ENCODE measurements at places on chromosomes 7 and 10. TPM values are rescaled to one million over a fixed set of nuclear protein-coding genes. Genes with fewer than 3 reads are reported as not detected.
A peak's percentile ranks its signal among the peaks of the same experiment; 100 is the strongest.

DNA sequence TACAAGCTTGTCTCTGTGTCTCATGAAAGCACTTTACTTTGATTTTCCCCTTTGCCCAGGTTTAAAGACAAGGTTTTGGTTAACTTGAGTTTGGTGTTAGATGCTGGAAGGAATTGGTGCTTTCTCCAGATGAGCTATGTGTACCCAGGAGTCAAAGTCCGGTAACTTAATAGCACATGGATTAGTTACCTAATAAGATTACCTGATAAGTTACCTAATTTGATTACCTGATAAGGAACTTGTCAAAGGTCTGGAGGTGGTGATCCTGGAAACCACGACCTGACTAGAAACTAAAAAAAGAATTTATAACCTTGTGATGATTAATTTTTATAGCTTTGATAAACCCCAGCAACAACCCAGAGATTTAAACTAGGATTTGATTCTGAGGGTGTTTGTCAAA, 269.9 kb upstream of the CACNA2D1 start:
- DNase-seq: no peak

GRCh38 chr7:20407585-20408466, 77.1 kb downstream of the ITGB8 start:
- no peak for DNase-seq

- no peak for DNase-seq
These were observed 26.8 kb upstream of the FOXK1 start for GRCh38 chr7:4655311-4655710.

DNA sequence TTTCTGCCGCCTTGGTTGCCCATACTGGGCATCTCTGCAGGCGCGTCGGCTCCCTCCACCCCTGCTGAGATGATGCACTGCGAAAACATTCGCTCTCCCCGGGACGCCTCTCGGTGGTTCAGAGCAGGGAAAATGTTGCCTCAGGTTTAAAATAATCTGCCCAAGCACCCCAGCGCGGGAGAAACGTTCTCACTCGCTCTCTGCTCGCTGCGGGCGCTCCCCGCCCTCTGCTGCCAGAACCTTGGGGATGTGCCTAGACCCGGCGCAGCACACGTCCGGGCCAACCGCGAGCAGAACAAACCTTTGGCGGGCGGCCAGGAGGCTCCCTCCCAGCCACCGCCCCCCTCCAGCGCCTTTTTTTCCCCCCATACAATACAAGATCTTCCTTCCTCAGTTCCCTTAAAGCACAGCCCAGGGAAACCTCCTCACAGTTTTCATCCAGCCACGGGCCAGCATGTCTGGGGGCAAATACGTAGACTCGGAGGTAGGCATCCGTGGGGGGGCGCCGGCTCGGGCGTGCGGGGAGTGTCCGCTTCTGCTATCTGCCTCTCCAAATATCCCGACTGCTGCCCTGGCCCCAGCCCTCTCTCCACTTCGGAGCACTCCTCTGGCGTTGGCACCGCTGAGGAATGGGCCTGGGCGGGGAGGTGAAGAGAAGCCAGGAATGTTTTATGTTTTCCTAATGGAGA, at the start of gene CAV1:
Gene CAV1 (plus strand): TSS at position 428 of the 689 bp plus-strand sequence. CDS start 27 bp downstream, at position 455.
- DNase-seq: peak; percentile 87

- no peak for DNase-seq
These were observed 61.7 kb upstream of the PPIF start for GRCh38 chr10:79285315-79286197.

- DNase-seq: no peak
These were observed 52.3 kb upstream of the ARMC3 start for GRCh38 chr10:22875581-22875980.

GRCh38 chr10:2917926-2918325, 149.4 kb upstream of the PFKP start:
- DNase-seq: no peak

DNA sequence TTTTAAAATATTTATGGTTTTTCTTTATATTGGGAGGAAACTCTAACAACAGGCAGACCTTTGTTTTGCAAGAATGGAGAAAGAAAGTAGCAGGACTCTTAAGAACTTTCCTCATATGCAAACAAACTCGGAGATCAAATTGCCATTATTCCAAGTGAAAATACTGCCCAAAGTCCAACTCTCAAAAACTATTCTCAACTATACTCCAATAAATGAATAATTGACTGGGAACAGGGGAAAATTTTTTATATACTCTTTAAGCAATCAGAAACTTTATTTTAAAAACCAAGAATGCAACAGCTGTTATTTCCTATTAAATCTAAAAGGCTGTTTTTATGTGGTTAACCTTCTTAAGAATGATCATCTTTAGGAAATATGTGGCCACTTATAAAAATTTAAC, 101.9 kb downstream of the COL28A1 start:
- DNase-seq: no peak

GRCh38 chr10:18880530-18880929, 168.1 kb upstream of the MALRD1 start:
- DNase-seq: no peak

DNA sequence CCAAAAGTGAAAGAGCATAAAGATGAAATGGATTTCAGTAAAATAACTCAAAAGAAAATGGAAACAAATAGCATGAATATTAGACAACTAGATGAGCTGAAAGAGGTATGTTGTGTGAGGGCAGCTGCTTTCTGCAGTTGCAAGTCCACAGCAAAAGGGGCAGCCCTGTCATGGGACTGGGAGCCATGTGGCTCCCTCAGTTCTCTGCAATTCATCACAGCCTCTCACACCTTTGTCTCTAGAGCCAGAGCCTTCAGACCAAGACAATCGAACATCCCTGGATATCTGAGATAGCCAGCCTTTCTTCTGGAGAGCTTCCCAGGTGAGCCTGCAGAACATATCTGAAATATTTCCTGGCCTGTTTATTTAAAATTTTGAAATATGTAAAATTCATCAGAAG, 538.7 kb downstream of the REEP3 start:
- DNase-seq: no peak

GRCh38 chr10:6958711-6959110, 378.6 kb upstream of the PRKCQ start:
- DNase-seq: no peak

GRCh38 chr10:52318136-52318701, 4.1 kb downstream of the DKK1 start:
- DNase-seq: no peak

DNA sequence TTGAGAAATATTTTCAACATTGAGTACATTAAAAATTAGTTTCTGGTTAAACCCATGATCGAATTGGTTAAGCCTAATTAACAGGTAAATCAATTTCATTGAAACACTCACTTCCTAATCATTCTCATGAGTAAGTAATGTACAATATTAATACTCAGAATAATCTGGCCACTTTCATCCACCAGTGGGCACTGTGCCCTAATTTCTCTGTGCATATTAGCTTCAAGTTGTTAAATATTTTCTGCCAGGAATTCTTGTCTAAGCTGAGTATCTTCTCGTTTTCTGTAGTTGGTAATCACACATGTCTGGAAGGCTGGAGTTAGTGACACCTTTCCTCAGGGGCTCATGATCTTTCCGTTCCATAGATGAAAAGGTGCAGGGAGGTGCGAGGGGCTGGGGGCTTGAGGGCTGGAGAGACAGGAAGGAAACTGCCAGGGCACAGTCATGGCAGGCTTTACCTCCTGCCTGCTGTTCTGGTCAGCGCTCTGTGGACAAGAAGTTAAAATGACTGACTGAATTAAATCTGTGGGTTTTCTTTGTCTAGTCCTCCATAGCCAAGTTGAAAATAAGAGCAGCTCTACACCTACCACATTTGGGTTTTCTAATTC, 71.9 kb downstream of the WIPF3 start:
- peak; percentile 60 for DNase-seq

DNA sequence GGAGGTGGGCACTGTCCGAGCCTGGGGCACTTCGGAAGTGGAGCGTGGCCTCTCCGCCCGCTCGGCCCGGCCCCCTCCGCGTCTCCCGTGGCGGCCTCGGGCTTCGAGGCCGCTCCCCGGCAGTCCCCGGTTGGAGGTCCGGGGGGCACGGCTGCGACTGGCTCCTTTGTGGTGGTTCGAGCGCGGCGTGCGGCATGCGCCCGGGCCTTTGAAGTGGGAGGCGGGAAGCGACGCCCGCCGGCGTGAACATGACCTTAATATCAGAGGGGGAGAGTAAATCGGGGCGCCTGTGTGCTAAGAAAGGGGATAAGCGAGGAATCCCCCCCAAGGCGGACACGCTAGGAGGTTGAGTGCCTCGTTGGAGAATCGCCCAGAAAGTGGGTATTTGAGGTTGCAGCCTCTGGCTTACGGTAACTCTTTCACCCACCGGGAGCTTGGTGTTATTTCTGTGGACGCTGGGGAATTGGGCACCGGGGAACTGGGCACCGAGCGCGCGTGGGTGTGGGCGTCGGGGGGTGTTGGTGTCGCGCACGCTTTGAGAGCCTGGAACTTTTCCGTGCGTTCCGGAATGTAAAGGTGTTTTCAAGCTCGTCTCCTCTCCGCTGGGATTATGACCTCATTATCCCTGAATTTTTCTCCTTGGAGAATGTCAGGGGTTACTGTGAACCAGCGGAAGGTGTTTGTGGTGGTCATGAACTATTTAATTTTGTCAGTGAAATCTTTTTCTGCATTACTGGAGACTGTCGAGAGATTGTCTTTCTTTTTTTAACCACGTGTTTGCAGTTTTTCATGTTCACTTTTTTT, 660 bp downstream of the SUV39H2 start:
- peak; percentile 38 for DNase-seq

GRCh38 chr7:43392638-43393330, 190.1 kb upstream of the STK17A start:
- no peak for DNase-seq

DNA sequence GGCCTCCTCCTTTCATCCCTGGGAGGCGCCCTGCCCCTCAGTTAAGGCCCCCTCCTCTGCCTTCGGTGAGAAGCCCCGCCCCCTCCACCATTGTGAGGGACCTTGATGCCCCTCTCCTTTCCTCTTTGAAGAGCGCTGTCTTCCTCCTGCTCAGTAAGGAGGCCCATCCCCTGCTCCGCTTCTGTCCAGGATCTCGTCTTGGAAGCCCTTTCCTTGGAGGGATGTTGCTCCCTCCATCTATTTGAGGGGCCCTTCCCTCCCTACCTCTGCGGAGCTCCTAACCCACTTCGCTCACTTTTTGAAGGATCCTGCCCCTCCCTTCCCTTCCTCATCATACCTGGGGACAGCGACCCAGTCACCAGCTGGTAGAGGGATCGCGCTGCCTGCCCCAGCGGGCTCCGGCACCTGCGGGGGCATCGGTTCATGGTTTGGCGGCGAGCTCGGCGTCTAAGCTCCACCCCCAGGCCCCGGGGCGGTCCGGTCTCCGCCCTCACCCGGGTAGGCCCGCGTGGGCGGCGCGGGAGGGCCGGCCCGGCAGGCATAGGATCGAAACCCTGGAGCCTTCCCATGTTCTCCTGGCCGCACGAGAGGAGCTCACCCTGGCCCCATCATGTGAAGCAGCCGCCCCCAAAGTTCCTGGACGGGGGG, 4.1 kb downstream of the KCNIP2 start:
- DNase-seq: peak; percentile 35

GRCh38 chr7:27143023-27143949, at the start of gene HOXA5:
Gene HOXA5 (minus strand): TSS chr7:27143681. CDS start chr7:27143607, 74 bp downstream.
- peak; percentile 89 for DNase-seq

DNA sequence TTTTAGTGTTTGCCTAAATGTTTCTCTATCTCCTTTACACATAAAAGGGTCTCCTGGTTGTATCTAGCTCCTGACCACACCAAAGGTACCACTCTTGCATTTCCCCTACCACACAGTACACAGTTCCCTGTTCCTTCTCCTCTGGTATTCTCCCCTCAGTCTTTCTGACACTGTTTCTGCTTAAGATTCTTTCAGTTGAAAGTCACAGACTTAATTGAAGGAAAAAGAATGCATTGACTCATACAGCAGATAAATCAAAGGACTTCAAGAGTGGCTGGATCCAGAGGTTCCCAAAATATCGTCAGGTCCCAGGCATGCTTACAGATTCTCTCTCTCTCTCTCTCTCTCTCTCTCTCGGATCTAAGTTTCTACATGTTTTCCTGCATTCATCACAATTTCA, 185.6 kb upstream of the LRGUK start:
- peak; percentile 42 for DNase-seq

DNA sequence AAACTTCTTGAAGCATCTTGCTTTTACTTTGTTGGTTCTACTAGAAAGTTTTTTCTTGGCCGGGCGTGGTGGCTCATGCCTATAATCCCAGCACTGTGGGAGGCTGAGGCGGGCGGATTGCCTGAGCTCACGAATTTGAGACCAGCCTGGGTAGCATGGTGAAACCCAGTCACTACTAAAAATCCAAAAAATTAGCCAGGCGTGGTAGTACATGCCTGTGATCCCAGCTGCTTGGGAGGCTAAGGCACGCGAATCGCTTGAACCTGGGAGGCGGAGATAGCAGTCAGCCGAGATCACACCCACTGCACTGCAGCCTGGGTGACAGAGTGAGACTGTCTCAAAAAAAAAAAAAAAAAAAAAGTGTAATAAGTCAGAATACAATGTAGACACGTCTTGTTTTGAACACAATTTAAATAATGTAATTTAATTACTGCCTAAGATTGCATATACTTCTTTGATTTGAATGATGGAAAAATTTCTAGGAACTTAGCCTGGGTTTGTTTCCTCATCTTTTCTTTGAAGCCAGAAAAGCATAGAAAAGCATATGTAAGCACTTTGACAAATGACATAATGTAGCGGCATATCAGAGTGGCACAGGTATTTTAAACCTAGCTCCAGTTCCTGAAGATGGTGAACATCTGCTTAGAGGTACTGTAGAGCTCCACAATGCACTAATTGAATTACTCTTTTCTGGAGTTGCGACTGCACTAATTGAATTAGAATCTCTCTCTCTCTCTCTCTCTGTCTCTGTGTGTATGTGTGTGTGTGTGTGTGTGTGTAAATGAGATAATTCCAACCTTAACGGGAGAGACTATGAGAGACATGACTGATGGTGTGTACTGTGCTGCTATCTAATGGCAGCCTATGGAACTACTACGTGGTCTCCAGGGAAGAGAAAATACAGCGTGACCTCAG, 87.8 kb downstream of the BTRC start:
- DNase-seq: peak; percentile 39

GRCh38 chr7:83562960-83563359, 86.0 kb downstream of the SEMA3E start:
- DNase-seq: no peak

- DNase-seq: no peak
These were observed 23.9 kb downstream of the HECTD2 start for GRCh38 chr10:91434041-91434440.

DNA sequence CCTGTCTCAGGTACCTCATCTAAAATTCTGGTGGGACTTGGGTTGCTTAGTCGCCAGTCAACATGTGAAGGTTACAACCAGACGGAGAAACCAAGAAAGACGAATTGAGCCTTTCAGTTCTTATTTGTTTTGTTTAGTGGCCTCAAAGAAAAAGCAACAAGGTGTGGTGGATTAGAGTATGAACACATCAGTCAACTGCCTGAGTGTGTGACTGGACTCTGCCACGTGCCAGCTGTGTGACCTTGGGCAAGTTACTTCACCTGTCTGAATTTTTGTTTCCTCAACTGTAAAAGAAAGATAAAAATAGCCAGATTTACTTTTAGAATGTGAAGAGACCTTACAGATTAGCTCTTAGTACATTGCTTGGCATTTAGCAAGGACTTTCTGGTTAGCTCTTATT, 259.2 kb downstream of the CREB5 start:
- DNase-seq: no peak

GRCh38 chr7:39608278-39608677, 15.1 kb upstream of the RALA start:
- DNase-seq: no peak

Gene NME8
- polyA plus RNA-seq: not detected

Gene PKD2L1
- 0.08 TPM for polyA plus RNA-seq

Gene CD36
- 272 TPM for polyA plus RNA-seq

Gene CREM
- polyA plus RNA-seq: 52.5 TPM

Gene NPTX2
- 12.3 TPM for polyA plus RNA-seq

Gene EXOC4
- 45.1 TPM for polyA plus RNA-seq

Gene HOXA7
- 2.2 TPM for polyA plus RNA-seq

Gene CNOT4
- polyA plus RNA-seq: 24.6 TPM

Gene PILRB
- polyA plus RNA-seq: 11.6 TPM

Gene NRCAM
- 19.3 TPM for polyA plus RNA-seq

Gene ENO4
- polyA plus RNA-seq: 0.56 TPM

Gene PHYHIPL
- polyA plus RNA-seq: 5.2 TPM
